Fibroblast of skin of back (primary cell): ENCODE measurements at places on chromosomes 7 and 10.

DNA sequence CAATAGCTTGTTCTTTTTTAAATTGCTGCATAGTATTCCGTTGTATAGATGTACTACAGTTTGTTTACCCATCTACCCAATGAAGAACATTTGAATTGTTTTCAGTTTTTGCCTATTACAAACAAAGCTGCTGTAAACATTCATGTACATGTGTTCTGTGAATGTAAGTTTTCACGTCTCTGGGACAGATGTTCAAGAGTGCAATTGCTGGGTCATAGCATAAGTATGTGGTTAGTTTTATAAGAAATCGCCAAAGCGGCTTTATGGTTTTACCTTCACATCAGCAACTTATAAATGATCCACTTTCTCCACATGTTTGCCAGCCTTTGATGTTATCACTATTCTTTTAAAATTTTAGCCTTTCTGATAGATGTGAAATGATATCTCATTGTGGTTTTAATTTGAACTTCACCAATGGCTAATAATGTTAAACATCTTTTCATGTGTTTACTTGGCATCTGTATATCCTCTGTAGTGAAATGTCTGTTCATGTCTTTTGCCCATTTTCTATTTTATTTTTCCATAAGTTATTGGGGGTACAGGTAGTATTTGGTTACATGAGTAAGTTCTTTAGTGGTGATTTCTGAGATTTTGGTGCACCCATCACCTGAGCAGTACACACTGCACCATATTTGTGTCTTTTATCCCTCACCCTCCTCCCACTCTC is 73.5 kb downstream of the TBXAS1 start:
- no peak for DNase-seq

DNA sequence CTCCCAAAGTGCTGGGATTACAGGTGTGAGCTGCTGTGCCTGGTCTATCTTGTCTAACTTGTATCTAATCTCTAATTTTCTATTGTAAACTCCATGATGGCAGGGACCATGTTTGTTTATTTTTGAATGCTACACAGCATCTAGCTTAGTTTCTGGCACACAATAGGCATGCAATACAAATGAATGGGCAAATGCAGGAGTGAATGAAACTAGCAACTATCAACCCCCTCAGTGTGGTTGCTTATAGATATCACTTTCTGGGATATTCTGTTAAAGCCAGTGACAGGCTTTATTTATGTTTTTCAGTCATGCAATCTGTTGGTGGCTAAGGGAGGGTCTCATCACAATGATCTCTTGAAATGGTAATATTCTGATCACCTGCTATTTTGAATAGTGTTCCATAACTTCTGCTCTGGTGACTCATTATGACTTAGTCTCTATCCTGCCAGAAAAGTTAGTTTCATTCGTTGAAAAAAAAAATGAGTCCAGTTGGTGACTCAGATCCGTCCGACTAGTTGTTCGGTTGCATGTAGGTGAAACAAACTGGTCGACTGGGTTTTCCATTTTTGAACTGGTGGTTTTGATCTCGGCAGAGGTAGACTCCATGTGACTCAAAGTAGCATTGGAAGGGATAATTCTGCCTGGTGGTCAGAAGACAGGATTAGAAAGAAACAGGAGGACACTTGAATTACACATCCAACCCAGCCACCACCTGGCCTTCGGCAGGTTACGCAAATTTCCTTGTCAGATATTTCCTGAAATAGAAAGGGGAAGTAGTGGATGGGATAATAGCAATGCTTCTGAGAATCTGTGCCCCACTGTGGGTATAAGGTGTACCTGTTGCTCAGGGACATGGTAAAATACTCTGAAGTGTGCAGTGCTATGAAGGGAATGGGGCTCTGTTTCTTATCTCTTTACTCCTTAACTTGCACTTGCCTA is 76.8 kb downstream of the GATA3 start:
- no peak for DNase-seq

DNA sequence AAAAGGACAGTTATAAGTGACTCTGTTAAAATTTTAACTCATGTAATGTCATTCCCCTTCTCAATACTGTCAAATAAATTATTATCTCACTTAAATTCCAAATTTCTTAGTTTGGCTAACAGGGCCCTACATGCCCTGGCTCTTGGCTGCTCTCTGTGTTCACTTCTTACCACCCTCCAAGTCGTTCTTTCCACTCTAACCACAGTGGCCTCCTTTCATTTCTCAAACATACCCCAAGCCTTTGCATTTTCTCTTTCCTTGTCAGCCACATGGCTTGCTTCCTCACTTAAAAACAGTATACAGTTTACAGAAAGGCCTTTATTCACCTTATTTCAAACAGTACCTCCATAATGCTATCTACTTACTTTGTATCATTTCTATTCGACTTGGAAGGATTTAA is 737.1 kb upstream of the ZWINT start:
- no peak for DNase-seq

GRCh38 chr7:108358553-108358952 is 97.7 kb downstream of the NRCAM start:
- DNase-seq, result peak; percentile 83

- DNase-seq, result peak; percentile 74
These were observed 26.3 kb downstream of the SAMD8 start for GRCh38 chr10:75137533-75138438.
